Brain microvascular endothelial cell (primary cell): ENCODE measurements at places on chromosomes 2 and 18.

GRCh38 chr2:45178359-45178758 is 169.1 kb upstream of the SIX2 start:
- DNase-seq: no peak

GRCh38 chr2:32832821-32833220 is 113.9 kb upstream of the LTBP1 start:
- DNase-seq: peak; percentile 51

DNA sequence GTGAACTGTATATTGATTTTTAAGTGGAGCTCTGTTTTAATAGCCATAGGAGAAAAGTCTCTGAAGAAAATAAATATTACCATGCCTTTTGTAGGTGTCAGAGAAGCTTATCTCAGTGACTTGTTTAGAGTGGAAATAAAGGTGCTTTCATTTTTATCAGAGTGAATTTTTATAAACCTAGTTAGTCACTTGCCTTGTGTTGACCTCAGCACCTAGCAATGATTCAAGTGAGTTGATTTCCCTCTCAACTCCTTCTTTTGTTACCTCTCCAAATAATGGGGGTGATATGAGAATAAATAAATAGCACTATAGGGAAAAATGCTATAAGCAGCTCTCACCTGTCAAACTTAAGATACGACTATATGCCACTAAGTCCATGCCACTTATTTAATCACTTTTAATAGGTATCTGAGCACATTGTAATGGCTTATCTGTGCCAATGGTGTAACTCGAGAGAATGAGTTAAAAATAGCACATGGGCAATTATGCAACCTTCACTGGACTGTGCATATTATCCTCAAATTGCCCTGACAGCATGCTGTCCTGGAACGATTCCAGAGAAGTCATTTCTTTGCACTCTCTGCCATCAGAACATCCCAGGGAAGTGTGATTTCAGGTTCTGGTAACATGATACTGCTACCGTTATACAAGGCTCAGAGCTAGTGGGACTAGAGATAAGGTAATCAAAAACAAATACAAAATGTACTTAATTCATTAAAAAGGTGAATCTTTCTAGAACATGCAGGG is 290.8 kb downstream of the CCDC85A start:
- no peak for DNase-seq

GRCh38 chr2:241070361-241070760 is 31.7 kb downstream of the MTERF4 start:
- no peak for DNase-seq
